ENCODE measurements at places on chromosomes 3 and 15.

- no peak for DNase-seq
Observed at GRCh38 chr3:94544131-94544789, 481.4 kb downstream of the NSUN3 start.

- DNase-seq = no peak
Observed at GRCh38 chr15:88610701-88611231, 10.4 kb upstream of the AEN start.

DNA sequence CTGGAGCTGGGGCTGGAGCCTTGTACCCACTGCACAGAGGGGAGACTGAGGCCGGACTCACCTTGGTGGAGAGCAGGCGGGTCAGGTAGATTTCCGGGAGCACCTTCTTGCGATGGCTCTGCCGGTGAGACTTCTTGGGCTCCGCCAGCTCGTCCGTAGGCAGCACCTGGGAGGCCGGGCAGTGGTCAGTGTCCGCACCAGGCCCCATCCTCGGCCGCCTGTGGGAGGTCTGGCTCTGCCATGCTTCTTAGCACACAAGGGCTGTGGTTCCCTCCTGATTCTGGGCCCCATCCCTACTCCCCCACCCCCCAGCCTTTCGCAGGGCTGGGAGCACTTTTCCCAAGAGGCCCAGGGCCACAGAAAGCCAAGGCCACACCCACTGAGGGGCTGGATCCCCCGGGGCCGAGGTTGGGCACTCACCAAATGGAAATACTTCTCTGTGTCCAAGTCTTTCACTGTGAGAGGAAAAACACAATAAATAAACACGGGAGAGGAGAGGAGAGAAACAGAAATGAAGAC, 17.4 kb downstream of the H1-8 start:
- DNase-seq = no peak

DNA sequence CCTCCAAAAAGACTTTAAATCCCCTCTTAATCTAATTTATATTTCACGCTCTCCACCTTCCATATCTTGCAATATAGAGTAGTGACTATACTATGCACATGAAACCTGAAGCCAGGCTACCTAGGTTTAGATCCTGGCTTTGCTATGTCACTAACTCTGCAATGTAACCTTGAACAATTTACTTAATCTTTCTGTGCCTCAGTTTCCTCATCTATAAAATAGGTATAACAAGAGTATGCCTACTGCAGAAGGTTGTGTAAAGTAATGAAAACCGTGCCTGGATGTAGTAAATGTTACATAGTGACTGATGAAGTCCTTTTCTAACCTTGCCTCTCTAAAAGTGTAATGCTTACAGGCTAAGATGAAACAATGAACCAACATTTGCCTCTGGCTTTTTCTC, 18.5 kb downstream of the HERC1 start:
- DNase-seq = no peak

- no peak for DNase-seq
Observed at GRCh38 chr3:153295901-153296300, 133.9 kb downstream of the RAP2B start.

- no peak for DNase-seq
Observed at GRCh38 chr15:78565951-78566774, 843 bp downstream of the CHRNA5 start.

DNA sequence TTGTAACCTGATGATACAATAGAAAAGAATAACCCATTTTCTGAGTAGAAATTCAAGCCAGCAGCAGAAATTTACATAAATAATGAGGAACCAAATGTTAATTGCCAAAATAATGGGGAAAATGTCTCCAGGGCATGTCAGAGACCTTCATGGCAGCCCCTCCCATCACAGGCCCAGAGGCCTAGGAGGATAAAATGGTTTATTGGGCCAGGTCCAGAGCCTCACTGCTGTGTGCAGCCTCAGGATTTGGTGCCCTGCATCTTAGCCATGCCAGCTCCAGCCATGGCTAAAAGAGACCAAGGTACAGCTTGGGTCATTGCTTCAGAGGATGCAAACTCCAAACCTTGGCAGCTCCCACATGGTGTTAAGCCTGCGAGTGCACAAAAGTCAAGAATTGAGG, 352.1 kb upstream of the MEIS2 start:
- no peak for DNase-seq

GRCh38 chr3:142931222-142931621, 32.3 kb downstream of the PAQR9 start:
- DNase-seq = no peak

DNA sequence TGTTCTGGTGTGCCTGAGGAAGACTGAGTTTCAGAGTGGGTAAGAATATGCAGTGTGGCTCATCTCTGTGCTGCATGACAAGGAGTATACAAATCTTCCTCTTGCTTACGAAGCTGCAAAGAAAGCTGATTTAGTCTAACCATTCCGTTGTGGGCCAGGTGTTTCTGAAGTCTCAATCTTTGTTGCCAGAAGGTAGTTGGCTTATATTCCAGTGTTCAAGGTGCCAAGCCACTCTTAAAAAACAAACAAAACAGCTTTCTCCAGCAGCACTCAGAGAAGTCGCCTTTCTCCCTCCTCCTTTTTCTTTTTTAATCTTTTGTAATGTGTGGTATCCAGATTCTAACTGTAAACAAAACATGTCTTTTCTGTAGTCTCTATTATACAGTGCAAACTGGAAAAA, 872.4 kb downstream of the NAALADL2 start:
- DNase-seq = no peak

GRCh38 chr3:126113733-126114442, 30.0 kb upstream of the SLC41A3 start:
- no peak for DNase-seq

- no peak for DNase-seq
Observed at GRCh38 chr15:59539799-59540198, 71.8 kb upstream of the GCNT3 start.

DNA sequence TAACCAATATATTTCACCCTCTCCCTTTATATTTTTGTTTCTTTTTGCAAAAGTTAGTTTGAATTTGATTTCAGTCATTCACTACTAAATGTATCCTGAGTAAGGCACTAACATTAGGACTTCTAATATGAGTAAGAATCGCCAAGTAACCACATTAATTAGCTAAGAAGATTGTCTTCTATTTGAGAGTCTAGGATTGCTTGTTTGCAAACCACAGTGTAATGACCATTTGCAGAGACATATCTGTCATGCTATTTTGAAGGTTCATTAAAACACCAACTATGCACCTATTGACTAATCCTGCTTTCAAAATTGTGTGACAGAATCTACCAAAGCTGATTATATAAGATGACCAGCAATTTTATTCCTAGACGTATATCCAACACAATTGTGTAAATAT, 5.3 kb upstream of the EID1 start:
- DNase-seq = no peak

DNA sequence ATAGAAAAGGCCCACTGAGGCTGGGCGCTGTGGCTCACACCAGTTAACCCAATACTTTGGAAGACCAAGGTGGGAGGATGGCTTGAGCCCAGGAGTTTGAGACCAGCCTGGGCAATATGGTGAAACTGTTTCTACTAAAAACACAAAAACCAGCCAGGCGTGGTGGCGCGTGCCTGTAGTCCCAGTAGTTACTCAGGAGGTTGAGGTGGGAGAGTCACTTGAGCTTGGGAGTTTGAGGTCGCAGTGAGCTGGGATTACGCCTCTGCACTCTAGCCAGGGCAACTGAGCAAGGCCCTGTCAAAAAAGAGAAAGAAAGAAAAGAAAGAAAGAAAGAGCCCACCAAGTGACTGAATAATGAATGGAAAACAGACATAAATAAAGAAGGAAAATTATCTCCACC, 32.0 kb downstream of the TAMM41 start:
- no peak for DNase-seq

DNA sequence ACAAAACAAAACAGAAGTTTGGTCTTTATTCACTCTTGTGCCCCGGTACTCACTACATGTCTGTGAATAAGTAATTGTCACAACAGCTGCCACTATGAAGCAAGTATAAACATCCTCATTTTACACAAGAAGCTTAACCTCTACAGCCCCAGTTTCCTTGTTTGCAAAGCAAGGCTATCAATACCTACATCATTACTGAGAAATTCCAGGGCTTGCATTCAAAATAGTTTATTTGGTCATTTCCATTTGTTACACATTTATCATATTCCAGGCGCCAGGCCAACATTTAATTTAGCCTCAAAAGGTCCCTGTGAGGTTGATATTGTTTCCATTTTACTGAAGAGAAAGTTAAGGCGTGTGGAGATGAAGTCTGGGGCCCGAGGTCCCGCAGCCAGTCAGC, 161.4 kb upstream of the LRTM1 start:
- DNase-seq = no peak

DNA sequence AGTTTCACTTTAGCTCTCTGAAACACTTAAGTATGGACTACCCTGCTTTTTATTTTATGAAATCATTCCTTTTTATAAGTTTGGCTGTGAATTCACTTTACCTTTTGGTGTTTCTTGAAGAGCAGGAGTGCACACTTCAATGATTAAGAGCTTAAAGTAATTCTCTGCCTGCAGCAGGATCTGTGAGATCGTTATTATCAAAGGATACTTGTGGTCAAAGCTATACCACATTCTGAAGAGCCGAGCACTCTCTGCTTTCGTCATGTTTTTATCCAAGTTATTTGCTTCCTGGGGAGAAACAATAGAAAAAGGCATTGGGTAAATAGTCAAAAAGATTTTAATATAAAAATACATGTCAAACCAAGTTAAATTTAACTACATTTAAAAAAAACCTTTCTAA, 243.7 kb downstream of the CHST2 start:
- DNase-seq = no peak

DNA sequence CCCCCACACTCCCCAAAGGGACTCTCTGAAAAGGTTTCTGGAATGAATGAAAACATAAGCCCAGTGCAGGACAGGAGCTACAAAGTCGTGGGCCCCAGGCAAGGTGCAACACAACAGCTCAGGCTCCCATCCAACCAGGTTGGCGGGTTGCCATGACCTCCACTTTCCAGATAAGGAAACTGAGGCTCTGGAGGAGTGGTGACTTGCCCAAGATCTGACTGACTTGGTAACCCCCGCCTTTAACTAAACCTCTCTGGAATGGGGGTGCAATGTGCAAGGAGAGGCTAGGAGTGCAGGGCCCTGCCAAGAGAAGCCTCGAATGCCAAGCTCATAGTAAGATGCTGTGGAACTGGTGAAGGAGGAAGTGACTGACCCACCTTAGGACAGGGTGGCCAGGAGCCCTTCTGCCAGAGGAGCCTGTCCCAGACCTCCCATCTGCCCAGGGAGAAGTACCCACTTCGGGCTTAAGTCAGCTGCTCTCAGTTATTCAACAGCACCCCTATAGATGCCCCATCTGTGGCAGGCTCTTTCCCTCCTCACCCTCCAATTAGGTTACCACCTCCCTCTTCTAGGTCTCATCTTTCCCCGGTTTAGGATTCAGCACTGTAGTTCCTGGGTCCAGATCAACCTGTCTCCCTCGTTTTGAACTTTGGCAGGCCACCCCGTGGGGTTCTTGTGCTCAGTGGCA, 553 bp upstream of the TNNC1 start:
- no peak for DNase-seq

- no peak for DNase-seq
Observed at GRCh38 chr3:139978966-139979365, 44.0 kb downstream of the CLSTN2 start.

- DNase-seq = no peak
Observed at GRCh38 chr15:94586099-94586498, 354.7 kb downstream of the MCTP2 start.

- DNase-seq = no peak
Observed at GRCh38 chr3:78857494-78858111, 910.2 kb downstream of the ROBO1 start.

- no peak for DNase-seq
Observed at GRCh38 chr3:184308744-184309143, 5.7 kb upstream of the EIF4G1 start.

- no peak for DNase-seq
Observed at GRCh38 chr3:71217640-71218222, 365.8 kb downstream of the FOXP1 start.

DNA sequence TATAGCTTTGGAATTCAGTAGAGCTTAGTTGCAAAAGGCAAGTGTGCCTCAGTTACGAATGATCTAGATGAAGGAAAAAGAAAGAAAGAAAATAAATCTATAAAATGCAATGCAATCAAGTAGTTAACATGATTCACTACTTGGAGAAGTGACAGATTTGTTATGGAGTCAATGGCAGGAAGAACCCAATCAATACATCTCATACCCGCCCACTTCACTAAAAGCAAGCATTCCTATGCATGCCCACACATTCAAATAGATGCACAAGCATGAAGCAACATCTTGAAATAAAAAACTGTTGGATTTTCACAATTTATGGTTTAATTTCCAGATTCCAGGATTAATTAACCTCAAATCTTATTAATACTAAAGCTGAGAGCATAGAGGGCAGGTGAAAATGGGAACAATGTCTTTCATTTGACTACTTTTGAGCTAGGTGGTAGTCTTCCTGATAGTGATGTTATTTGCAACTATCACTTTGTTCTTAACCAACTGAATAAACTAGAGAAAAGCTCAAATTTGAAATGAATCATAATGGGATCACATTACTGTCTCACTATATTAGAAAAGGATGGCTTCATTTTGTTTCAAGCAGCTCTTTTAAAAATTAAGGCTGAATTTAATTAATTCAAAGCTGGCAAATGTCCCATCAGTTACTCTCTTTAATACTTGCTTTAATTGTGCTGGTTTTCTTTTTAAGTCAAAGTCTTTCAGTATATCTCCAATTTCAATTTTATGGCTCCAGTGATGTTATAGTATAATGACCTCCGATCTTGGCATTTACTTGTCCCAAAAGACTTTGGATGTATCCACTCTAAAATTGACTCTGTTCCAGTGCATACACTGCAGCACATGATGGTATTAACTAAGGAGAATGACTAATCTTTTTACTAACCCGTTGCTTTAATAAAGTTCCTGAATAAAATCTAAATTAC, 46.7 kb upstream of the CCDC50 start:
- no peak for DNase-seq

DNA sequence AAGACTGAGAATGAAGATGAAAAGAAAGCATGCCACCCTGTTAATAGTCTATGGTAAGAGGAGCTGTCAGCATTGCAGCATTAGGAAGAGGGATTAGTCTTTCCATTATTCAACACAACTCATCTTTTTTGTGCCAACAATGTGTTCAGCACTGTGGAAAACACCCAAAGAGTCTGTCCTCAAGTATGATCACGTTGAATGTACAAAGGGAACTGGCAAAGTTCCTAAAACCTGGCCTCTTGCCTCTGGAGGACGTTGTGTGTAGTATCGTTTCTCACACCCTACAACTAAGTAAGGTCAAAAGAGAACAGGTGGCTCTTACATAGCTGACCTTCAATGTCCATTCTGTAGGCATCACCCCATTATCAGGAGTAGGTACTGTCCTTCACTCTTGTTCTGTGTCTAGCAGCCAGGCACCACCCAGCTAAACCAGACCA, 147.9 kb upstream of the THBS1 start:
- no peak for DNase-seq
